ENCODE measurements at places on chromosomes 7 and 10.

- DNase-seq: no peak
These were observed 23.6 kb downstream of the GIMAP7 start for GRCh38 chr7:150538259-150538658.

DNA sequence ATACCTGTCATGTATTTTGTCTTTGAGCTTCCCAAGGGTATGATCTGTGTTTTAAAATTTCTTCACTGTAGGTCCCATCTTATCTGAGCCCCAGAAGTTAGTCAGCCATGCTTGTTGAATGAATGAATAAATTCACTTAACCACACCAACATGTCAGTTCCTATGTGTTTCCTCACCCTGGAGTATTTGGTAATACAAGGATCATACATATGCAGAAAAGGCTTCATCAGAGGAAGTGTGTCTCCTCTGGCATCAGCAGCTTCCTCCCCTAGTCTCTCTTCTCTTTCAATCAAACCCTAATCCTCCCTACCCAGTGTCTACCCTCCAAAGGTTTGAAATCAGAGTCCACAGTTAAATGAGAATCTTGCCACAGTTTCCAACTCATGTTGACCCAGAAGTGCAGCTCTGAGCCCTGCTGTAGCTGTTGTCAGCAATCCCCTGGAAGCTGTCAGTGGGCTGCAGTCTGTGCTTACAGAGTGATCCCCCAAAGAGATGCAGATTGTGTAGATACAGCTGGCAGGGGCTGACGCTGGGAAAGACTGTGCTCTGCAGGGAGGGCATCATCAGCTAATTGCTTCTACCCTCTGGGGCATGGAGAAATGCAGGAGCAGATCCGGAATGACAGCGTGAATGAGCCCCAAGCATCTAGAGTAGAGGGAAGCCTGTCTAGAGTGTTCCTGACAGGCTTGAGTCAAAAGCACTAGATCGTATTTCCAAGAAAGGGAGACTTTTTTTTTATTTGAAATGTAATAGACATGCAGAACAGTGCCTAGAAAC, 105.0 kb upstream of the WDR11 start:
- no peak for DNase-seq

- no peak for DNase-seq
These were observed 333.2 kb upstream of the PODXL start for GRCh38 chr7:131889572-131890150.

GRCh38 chr7:84738583-84739150, 448.2 kb downstream of the SEMA3D start:
- no peak for DNase-seq

DNA sequence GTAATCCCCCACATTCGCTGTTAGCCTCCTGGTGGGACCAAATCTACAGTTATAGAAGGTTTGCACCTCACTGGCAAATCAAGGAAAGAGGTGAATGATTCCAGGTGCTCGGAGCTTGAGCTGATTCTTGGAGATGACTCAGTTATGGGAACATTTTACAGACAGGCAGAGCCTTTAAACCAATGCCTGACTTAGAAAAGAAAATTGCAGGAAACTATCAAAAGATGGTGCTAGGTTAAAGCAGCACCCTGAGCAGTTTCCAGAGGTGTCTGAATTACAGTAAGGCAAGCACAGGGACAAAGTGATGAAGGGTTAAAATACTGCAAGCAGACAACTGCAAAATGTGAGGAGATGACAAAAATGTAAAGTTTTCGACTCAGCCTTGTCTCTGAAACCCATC, 2.9 kb downstream of the LRRTM3 start:
- DNase-seq: no peak

DNA sequence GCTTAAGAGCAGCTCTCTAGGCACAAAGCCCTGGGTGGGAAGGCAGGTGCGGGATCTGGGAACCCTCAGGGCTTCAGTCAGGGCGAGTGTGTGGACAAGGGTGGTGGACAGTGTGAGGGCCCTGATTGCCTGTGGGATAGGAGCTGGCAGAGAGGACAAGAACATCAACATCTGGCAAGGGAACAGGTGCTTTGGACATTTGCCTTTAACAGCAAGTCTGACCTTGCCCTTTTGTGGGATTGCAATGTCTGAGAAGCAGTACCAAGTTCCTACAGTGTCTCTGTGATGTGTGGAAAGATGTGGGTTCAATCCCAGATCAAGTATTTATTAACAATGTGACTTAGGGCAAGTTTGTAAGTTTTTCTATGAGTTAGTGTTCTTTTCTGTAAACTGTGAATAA, 46.7 kb downstream of the TFAM start:
- DNase-seq: no peak

GRCh38 chr7:130941322-130942210, 207.6 kb upstream of the KLF14 start:
- no peak for DNase-seq

DNA sequence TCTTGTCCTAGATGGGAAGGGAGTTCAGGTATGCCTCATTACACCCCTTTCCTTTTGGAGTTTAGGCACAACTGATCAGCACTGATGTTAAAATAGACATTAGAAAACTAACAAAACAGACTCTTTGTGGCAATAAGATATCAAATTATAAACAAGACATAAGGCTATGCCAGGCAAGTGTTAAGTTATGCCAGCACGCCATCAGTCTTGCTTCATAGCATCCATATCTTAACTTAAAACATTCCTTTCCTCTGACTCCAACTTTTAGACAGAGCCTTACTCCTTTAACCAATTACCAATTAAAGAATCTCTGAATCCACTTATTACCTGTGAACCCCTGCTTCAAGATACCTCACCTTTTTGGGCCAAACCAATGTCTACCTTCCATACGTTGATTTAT, 126.2 kb upstream of the ETV1 start:
- no peak for DNase-seq

Measured in stimulated activated CD4-positive, alpha-beta T cell treated with anti-CD3 and anti-CD28 coated beads, Interleukin-2, amount 100 ng/mL, for 24 hours (primary cell).